ENCODE measurements at places on chromosomes 3 and 15.

- DNase-seq: peak; percentile 40
Measured at GRCh38 chr3:129628169-129628522, 21.7 kb upstream of the PLXND1 start.

- no peak for DNase-seq
Measured at GRCh38 chr3:48411606-48412374, 18.1 kb downstream of the PLXNB1 start.

GRCh38 chr3:130626049-130626448, 109.1 kb downstream of the COL6A6 start:
- DNase-seq: no peak

GRCh38 chr3:96753124-96753523, 61.3 kb upstream of the EPHA6 start:
- no peak for DNase-seq

- no peak for DNase-seq
Measured at GRCh38 chr3:39712413-39713048, 96.9 kb upstream of the MYRIP start.

DNA sequence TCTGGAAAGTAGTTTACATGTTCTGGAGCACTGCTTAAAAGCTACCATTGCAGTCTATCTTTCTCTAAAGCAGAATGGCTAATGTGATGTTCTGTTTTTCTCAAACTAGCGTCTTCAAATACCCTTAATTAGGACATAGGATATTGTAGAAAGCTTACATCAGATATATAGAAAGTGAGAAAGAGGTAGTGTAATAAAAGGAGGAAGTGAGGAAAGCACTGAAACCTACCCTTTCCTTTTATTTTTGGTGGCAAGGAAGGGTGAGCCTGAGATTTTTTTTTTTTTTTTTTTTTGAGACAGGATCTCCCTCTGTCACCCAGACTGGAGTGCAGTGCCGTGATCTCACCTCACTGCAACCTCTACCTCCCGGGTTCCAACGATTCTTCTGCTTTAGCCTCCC, 9.4 kb downstream of the SENP2 start:
- DNase-seq: peak; percentile 89

- DNase-seq: no peak
Measured at GRCh38 chr3:44236485-44236908, 5.2 kb upstream of the TOPAZ1 start.

GRCh38 chr15:58171476-58172061, 33.4 kb downstream of the AQP9 start:
- DNase-seq: no peak

GRCh38 chr3:124861041-124861440, 26.1 kb downstream of the ITGB5 start:
- DNase-seq: no peak

GRCh38 chr3:182789371-182789770, 3.9 kb upstream of the ATP11B start:
- peak; percentile 37 for DNase-seq

DNA sequence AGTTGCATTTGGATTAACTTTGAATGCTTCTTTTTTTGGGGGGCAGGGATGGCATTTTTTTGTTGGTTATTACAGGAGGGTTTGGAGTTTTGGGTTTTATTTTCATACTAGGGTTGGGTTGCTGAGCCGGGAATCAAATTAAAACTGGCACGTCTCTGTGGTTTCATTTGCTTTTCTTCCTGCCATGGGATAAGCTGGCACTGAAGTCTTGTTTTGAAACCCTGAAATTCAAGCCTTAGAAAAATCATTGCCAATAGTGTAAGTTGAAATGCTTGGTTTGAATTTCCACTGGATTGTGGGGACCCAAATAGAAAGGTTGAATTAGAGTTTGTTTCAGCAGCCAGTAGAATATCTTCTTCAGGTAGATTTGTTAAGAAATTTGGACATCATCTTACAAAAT, 193.1 kb upstream of the DCBLD2 start:
- no peak for DNase-seq

DNA sequence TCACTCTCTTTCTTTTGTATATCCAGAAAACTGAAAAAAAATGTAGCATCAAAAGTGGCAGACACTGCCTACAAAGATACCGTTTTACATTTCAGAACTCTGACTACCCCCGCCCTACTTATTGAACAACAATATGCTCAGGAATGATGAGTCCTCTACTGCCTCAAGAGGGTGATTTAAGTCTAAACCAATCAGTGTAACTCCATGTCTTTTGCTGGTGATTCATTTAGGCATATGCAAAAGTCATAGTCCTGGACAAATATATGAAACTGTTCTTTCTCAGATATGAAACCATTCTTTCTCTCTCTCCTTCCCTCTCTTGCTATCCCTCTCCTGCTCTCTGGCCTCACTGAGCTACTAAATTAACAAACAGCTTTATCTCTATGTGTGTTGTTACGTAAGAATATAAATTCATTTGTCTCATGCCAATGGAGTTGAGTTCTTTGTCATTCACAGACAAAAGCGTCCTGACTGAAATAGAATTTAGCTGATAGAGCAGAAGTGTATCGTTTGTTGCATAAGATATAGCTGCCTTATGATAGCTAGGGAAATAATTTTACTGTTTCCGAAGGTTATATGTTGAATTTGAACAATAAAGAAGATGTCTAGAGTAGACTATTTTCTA, 133.7 kb upstream of the OSTN start:
- DNase-seq: no peak

GRCh38 chr15:72184165-72184811, 13.3 kb downstream of the GRAMD2A start:
- DNase-seq: no peak

DNA sequence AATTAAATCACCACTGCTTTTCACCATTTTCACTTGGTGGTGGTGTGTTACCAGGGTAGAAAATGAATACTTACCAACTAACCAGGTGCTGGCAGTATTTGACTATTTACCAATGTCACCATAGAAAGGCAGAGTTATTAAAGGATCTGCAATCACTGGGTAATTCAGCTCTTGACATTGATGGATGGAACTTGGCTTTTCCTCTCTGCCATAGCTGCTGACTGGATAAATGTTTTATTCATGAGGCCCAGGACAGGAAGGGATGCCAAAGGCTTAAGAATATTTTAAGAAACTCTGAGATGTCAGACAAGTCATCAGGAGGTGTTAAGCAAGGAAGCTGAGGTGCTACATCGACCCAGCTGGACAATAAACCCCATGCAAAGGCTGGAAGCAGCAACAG, 495.5 kb upstream of the CFAP20DC start:
- DNase-seq: no peak

DNA sequence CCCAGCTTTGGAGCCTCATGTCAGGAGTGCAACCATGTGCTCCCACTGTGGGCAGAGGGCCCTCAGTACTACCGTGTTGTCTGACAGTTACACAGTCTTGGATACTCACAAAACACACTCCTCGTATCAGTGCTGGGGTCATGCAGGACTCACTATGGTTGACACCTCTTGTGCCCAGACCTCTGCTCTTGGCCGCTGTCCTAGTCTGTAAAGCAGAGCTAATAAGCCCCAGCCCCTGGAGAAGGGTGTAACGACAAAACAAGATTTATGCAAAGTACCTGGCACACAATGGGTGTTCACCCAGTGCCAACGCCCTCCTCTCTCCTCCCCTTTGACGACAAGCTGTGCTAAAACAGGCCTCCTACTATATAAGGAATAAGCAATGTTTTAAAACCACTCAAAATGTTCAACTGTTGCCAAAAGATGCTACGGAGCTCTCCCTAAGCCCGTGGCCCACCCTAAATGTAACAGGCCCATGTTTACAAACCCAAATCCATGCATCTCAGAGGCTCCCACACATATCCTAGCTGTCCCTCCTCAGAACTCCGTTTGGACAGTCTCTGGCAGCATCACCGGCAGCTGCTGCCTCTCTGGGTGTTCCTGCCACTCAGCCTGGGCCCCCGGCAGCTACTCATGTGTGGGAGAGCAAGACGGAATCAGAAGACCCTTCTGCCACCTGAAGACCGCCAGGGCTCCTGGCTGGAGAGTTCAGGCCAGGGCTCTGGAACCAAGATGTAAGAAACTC, 65.8 kb downstream of the MRPL46 start:
- DNase-seq: no peak

- peak; percentile 93 for DNase-seq
Measured at GRCh38 chr15:68277603-68278344, at the start of gene FEM1B. TSS of gene FEM1B (plus strand) at chr15:68277745. CDS start at chr15:68278418, 673 bp downstream.

- no peak for DNase-seq
Measured at GRCh38 chr15:69289342-69290146, 9.2 kb upstream of the PAQR5 start.

- DNase-seq: no peak
Measured at GRCh38 chr15:95935852-95936251, 394.6 kb upstream of the NR2F2 start.

DNA sequence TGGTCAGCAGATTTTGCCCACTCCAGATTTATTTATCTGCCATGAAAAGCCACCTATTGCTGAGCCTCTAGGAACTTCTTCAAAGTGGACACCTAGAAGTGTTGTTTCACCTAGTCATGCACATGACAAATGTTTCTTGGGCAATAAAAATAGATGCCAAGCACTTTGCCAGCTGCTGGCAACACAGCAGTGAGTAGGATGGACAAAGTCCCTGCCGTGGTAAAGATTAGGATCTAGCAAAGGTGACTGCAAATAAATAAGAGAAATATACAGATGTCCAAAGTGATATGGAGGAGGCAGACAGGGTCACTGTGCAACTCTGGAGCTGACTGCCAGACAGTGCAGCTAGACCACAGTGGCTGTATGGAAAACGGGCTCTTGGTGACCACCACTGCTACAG, 137.9 kb downstream of the SUCLG2 start:
- DNase-seq: no peak

GRCh38 chr15:55528812-55529211, 20.8 kb upstream of the DNAAF4 start:
- no peak for DNase-seq

DNA sequence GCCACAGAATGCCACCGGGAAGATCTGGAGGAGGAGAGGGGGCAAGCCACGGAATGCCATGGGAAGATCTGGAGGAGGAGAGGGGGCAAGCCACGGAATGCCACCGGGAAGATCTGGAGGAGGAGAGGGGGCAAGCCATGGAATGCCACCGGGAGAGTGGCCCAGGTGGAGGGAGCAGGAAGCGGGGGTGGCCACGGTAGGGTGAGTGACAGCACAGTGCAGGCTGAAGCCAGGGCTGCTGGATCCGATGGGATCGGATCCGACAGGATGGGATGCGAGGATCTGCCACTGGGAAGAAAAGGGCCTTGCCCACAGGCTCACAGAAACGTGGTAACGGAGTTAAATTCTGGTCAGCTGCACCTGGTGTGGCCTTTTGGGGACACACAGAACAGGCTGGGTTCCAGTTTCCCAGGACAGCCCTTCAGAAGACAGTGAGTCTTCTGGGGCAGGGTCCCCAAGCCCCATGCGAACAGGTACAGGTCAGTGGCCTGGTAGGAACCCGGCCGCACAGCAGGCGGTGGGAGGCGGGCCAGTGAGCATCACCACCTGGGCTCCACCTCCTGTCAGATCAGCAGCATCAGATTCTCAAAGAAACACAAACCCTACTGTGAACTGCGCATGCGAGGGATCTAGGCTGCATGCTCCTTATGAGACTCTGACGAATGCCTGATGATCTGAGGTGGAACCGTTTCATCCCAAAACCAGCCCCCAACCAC, 58.8 kb downstream of the XXYLT1 start:
- DNase-seq: no peak

DNA sequence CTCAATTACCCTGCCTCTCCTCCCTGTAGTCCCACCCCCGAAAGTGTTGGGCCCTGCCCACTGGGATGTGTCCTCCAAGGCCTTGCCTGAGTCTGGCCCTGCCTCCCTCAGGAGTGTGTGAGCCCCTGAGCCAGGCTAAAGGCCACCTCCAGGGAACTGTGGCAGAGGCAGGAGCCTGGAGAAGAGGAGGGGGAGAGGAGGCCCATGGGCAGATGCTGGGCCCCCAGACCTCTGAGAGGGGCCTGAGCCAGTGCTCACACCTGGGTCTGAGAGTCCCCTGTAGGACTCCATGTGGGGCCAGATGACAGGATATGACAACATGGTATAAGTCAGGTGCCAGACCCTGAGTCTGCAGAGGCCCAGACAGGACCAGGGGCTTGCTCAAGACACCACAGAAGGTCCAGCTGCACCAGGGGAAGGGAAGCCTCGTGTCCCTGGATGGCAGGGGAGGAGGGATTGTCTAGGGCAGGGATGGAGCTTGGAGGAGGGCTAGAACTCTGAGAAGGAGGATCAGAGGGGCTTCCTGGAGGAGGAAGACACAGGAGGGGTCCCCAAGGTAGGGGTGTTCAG, 217.9 kb downstream of the TBC1D2B start:
- peak; percentile 5 for DNase-seq

DNA sequence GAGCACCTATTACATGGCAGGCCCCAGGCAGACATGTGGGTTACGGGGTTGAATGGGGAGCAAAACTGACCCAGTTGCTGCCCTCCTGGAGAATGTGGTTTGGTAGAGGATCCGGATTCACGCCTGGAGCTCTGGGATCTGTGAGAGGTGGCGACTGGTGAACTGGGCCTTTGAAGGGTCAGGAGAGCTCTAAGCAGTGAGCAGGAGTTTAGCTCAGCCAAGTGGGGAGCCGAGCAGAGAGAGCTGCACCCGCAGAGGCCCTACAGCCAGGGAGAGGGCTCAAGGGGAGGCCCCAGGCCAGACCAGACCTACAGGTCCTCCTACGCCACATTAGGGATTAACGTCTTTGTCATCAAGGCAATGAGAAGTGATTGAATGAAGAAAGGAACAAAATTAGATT, 179.8 kb upstream of the TLE3 start:
- no peak for DNase-seq

GRCh38 chr15:70802629-70803028, 39.3 kb upstream of the UACA start:
- DNase-seq: no peak

DNA sequence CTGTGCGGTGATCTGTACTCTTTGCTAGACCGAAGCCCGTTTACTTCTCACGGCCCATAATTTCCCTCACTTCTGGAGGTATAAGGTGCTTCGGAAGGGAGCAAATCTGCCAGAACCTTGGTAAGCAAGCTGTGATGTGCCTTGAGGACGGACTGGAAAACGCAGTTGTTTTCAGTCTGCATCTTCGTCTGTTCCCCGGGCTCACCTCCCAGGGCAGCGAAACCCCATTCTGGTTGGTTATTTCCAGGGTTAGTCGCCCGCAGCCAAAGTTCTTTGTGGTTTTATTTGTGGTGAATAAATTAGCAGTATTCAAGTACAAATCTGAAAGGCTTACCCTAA, 401 bp downstream of the RAMAC start:
- peak; percentile 18 for DNase-seq

DNA sequence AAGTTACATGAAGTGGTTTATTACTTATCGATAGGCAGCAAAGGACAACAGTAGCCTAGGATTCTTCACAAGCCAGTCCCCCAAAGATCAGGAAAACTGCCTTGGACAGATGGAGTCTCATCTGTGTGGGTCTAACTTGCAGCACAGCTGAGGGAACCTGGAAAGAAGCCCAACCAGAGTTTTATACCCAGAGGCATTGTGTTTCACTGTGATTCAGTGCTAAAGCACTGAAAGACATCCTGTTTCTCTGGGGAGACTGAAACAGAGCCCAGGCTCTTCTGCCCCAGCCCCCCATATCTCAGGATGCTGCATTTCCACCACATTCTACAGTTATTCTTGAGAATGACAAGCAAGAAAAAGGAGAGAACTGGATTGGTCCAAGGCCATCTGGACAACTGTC, 48.2 kb upstream of the PYDC2 start:
- DNase-seq: no peak

All from inflammatory macrophage treated with lipopolysaccharide for 4 hours (primary cell).